ENCODE measurements at places on chromosomes 6 and 20.

- no peak for DNase-seq
Observed at GRCh38 chr6:51384736-51385135, 566.1 kb downstream of the TFAP2B start.

GRCh38 chr20:53611449-53611894 is 17.8 kb upstream of the ZNF217 start:
- DNase-seq = no peak

- no peak for DNase-seq
Observed at GRCh38 chr6:39452306-39453145, 130.0 kb upstream of the KCNK16 start.

DNA sequence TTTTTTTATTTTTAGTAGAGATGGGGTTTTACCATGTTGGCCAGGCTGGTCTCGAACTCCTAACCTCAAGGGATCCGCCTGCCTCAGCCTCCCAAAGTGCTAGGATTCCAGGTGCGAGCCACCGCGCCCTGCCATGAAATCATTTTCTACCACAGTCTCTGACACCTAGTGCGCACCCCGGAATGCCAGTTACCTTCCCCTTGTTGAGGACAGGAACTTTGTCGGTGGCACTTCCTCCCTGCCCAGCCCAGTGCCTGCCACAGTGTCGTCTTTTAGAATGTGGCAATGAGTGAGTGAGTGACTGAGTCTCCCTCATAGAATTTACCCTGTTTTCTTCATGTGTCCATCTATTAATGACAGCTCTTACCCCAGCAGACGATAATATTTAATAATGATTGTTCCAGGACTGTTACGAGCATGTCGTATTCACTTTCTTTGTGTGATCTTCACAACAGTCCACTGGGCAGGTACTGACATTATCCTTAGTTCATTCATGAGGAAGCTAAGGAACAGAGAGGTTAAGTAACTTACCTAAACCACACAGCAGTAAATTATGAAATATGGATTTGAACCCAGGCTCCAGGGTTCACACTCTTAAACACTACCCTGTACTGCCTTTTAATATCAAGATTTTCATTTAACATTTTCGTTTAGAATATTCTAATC is 1.8 kb downstream of the OSBPL2 start:
- no peak for DNase-seq

- no peak for DNase-seq
Observed at GRCh38 chr6:14951704-14952103, 294.2 kb upstream of the JARID2 start.

DNA sequence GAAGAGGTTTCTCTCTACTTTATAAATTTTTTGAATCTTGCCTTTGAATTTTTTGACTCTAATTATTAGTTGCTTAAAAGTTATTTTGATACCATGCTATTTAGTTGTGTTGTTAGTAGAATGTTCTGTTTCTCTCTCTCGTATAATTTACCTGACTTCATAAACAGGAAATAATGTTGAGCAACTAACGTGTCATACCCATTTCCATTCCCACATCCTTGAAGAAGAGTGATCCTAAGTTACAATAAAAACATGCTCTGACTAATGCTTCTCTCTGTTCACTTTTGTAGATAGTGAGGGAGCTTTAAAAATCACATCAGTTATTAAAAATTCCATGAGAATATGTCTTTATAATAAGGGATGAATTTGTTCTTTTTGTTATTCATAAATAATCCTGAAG is 69.7 kb downstream of the SAMD5 start:
- no peak for DNase-seq

DNA sequence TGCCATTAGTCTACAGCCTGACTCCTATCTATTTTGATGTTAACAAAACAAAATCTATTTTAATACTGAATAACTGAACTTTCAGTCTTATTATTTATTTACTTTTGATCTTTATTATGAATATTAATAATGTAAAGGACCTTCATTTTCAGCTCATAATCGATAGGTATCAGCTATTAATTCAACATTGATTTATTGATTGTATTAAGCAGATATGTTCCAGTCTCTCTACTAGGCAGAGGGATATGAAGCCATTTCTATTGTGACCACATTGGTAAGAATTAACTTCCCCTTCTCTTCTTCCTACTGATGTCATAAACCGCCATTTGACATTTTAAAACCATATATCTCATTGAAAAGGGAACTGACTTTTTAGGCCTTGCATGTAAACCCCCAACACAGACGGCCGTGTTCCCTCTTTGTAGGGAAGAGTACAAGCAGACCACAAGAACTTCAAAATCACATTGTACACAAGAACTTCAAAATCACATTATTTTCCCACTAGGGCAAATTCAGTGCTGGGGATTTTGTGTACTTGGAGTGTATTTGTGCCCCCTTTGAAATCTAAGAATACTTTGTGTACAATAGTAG is 69.5 kb upstream of the FABP7 start:
- DNase-seq = no peak
